Osteocyte (in vitro differentiated cells): ENCODE measurements at places on chromosomes 7 and 10.

- no peak for DNase-seq
Measured at GRCh38 chr10:98910048-98910447, 325.6 kb downstream of the HPSE2 start.

DNA sequence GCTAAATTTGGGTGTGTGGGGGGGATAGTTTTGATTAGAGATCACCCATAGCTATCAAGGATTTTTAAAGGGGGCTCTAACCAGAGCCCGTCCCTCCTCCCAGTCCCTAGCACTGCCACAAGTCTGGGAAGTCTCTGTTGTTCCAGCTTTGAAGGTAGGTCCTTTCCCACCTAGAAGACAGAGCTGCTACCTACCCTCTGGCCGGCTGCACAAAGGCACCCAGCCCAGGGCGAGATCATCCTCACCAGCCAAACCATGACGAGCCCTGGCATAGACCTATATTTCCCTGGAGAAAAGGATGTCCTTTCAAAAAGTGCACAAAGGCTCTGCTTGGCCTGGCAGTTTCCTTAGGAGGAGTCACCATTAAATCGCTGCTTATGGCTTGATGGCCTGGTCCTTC is 147.8 kb downstream of the CYP26A1 start:
- no peak for DNase-seq

- DNase-seq = no peak
Measured at GRCh38 chr7:121957626-121958025, 84.7 kb downstream of the PTPRZ1 start.

GRCh38 chr10:78266741-78267469 is 233.2 kb downstream of the RPS24 start:
- no peak for DNase-seq

- no peak for DNase-seq
Measured at GRCh38 chr7:127162366-127162765, 90.4 kb downstream of the GRM8 start.

DNA sequence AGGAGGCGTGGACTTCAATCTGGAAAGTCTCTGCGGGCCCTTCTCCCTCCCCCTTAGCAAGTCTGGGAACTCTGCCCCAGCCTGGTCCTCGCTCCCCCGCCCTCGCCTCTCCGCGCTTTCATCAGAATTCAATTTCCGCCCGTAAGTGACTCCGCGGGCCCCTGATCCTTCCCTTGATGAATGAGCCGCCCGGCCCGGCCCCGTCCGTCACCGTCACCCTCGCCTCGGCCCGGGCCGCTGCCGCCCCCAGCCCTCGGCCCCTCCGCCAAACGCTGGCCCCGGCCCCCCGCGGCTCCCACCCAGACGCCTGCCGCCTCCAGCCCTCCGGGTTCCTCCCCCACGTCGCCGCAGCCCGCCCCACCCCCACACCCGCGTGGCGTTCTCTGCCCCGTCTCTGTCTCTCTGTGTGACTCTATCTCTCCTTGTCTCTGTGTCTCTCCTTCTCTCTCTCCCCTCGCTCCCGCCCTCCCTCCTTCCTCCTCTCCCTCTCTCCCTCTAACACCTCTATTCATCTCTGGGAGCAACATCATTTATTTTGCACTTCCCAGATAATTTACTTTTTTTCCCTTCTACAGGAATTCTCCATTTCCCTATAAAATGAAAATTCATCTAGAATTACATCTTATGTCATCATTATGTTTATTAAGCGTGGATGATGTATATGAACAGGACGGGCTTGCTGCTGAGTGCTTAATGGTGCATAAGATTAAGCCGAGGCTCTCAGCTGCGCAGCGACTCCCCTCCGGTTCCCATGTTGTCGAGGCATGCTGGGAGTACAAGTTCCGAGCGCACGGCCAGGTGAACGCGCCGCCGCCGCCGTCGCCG is 91.2 kb upstream of the PAX2 start:
- no peak for DNase-seq

- DNase-seq = no peak
Measured at GRCh38 chr7:75909521-75910132, 5.3 kb upstream of the POR start.

DNA sequence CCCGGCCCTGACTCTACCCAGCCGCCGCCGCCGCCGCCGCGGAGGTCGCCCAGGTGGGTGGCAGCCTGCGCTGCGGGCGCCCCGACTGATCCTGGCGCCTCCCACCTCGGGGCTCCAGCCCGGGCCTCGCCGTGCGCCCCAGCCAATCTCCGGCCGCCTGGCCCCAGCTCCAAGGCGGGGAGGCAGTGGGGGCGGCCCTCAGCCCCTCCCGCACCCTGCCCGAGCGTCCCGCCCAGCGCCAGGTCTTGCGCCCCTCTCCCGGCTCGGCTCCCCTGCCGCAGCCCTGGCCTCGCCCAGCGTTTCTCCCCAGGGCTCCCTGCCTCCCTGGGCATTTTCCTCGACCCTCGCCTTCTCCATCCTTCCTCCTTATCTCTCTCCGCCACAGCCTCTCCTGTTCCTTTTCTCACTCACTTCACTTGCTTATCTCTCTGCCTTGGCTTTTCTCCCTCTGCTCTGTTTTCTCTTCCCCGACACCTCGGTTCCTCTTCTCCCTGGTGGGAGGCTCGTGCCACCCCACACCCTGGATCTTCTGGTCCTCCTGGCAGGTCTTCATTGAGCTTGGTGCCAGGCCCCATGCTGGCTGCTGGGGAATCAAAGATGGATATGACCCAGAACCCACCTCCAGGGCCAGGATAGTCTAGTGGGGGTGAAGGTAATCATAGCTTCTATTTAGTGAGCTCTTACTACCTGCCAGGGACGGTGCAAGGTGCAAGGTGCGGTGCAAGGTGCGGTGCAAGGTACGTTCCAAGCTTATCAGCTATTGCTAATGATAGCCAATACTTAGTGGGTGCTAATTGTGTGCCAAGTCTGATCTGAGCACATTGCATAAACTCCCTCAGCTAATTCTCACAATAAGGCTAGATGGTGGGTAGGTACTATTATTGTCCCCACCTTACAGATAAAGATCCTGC is at the start of gene SFRP5:
TSS of gene SFRP5 (minus strand) at position 87 of the 911 bp plus-strand sequence. CDS start 166 bp downstream, outside the sequence.
- no peak for DNase-seq

DNA sequence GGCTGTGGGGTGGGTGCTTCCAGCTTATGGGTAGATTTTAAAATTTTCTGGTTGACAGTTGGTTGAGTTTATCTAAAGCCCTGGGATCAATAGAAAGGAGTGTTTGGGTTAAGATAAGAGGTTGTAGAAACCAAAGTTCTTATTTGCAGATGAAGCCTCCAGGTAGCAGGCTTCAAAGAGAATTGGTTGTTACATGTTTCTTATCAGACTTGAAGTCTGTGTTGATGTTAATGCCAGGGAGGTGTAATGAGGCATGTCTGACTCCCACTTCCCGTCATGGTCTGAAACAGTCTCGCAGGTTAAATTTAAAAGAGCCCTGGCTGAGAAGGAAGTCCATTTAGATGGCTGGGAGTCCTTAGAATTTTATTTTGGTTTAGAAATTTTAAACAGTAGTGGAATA is 165.2 kb upstream of the TMEM72 start:
- no peak for DNase-seq

DNA sequence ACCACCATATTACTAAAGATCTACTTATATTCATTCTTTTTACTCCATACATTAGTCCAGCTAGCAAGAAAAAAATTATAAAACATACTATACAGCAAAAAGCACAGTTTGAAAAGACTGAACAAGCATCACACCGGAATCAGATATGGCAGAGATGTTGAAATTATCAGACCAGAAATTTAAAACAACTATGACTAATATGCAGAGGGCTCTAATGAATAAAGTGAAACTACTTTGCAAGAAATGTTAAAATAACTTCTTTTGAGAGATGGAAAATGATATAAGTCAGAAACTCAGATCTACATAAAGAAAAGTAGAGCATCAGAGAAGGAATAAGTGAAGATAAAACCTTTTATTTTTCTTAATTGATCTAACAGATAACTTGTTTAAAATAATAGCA is 50.9 kb downstream of the SGCE start:
- no peak for DNase-seq

DNA sequence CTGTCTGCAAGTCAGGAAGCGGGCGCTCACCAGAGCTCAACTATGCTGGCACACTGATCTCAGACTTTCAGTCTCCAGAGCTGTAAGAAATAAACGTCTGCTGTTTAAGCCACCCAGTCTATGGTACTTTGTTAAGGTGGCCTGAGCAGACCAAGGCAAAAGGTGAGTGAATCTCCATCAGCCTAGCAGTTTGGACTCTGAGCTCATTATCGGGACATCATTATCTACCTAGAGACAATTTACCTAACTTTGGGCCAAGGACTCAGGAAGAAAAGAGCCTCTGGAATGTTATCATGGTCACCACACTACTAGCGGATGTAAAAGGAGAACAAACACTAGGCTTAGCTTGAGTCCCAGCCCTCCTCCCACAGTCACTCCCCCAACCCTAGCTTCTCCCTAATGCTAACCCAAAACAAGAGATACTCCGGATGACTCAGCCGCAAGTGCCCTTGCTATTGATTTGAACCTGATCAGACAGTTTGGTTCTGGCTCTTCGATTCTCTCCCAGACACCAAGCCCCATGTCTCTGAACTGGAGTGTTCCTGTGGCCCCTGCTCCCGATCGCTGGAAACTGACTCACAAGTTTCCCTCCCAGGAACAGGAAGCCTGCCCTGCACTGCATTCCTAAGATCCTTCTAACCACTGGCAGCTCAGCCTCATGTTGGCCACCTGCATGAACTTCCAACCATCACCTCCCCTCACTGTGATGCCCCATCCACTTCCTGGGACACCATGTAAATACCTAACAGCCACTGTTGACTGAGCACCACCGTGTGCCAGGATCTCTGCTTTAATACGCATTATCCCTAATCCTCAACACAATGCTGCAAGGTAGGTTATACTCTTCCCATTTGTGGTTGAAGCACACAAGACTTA is 34.5 kb downstream of the CREB3L2 start:
- DNase-seq = no peak

- DNase-seq = no peak
Measured at GRCh38 chr7:24754906-24755506, 2.3 kb downstream of the GSDME start.

- DNase-seq = no peak
Measured at GRCh38 chr10:74991435-74991834, 120.0 kb upstream of the SAMD8 start.

DNA sequence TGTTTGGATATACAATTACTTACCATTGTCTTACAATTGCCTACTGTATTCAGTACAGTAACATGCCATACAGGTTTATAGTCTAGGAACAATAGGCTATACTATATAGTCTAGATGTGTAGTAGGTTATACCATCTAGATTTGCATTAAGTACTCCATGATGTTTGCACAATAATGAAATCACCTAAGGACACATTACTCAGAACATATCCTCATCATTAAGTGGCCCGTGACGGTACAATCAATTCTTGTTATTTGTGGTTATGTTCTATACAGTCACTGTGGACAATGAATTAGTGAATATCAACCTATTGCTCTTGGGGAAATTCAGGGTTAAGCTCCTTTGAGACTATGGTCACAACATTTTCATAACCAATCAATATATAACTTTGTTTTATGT is 75.6 kb downstream of the MICU1 start:
- DNase-seq = no peak
